ENCODE measurements at places on chromosomes 2 and 18.

DNA sequence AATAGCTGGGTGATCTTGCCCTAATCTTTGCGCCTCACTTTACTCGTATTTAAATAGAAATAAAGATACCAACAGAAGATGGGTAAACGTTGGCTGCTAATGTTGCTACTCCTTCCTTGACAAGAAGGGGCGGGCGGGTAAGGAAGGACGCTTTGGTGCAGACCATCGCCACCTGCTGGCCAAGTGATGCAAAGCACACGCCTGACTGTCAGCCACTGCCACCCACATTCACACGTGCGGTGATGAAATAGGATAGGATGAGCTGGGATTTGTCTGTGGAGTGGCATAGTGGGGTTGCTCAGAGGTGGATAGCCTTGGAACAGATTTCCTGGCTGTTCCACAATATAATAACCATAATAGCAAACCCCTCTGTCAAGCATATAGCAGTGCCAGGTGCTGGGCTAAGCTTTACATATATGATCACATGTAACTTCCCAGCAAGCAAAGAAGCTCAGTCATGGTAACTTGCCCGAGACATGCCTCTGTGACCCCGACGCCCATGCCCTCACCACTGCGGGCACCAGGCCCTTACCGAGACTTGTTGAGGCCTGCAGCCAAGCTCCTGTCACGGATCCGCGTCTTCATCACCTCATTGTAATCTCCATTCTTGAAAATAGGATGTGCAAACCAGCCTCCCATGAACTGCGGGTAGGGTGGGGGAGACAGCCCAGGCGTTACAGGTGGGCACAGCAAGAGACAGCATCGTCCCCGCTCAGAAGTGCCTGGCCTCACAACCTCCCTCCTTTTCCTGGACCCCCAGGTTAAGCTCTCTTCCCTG is 39.3 kb downstream of the LCT start:
- DNase-seq, result peak; percentile 94

- no peak for DNase-seq
Observed at GRCh38 chr2:219210886-219211362, 4.3 kb downstream of the ZFAND2B start.

- DNase-seq, result no peak
Observed at GRCh38 chr2:218567797-218568189, 358 bp downstream of the USP37 start.

- no peak for DNase-seq
Observed at GRCh38 chr2:118498943-118499342, 348.5 kb downstream of the EN1 start.

- DNase-seq, result no peak
Observed at GRCh38 chr2:143321994-143322393, 192.8 kb downstream of the ARHGAP15 start.

- no peak for DNase-seq
Observed at GRCh38 chr18:48472610-48473009, 63.4 kb upstream of the ZBTB7C start.

GRCh38 chr2:188695953-188696352 is 278.2 kb upstream of the COL3A1 start:
- no peak for DNase-seq

DNA sequence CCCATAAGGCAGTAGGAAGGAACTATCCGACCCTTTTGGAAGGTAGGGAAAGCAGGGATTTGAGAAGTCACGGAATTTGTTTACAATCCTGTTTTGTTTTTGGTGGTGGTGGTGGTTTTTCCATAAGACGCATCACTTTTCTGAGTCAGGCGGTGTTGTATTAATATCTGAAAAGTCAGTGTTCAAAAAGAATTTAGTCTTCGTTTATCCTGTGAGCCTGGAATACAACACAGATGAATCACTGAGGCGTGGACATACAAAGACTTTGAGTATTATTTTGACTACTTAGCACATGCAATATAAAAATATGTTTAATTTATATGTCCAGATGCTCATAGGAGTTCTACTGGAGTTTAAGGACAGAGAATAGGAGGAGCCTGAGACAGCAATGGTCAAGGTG is 785 bp downstream of the ZNF892 start:
- DNase-seq, result no peak
